ENCODE measurements at places on chromosomes 2 and 18.

GRCh38 chr2:212181646-212182045 is 357.0 kb downstream of the ERBB4 start:
- DNase-seq: no peak

DNA sequence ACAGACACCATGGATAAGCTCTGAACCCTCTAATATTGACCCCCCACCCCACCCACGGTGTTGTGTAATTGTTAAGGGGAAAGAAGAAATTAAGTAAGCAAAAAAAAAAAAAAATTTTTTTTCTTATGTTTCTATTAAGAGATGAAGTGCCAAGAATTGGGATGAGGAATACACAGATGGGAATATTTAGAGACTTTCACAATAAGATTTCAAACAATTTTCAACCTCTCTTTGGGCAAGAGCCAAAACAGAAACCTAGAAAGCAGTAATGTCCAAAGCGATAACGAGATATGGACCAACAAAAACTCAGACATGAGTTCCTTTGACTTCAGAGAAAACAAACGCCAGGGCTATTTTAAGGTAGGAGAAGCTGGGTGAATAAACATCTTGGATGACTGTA is 14.4 kb downstream of the PIEZO2 start:
- no peak for DNase-seq

GRCh38 chr18:623761-624620 is 27.2 kb downstream of the CLUL1 start:
- peak; percentile 35 for DNase-seq

DNA sequence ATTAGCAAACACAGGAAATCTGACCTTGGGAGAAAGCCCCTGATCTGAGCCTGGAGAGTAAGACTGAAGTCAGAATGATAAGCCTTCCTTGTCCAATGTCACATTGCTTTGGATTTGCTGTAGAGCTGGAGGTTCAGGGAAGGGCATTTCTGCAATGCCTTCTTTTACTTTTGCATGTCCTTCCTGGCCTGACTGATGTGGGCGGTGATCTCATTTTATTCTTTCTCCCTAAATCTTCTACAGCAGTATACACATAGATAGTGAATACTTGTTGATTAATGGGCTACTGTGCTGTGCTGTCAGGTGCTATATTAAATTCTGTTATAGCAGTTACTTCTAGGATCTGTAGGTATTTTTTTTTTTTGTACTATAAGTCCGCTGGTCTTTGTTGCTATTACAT is 62.6 kb downstream of the PLCL1 start:
- no peak for DNase-seq

- no peak for DNase-seq
Measured at GRCh38 chr2:238313289-238313990, 6.9 kb upstream of the TRAF3IP1 start.

- no peak for DNase-seq
Measured at GRCh38 chr2:231111987-231112386, 12.9 kb downstream of the HTR2B start.

DNA sequence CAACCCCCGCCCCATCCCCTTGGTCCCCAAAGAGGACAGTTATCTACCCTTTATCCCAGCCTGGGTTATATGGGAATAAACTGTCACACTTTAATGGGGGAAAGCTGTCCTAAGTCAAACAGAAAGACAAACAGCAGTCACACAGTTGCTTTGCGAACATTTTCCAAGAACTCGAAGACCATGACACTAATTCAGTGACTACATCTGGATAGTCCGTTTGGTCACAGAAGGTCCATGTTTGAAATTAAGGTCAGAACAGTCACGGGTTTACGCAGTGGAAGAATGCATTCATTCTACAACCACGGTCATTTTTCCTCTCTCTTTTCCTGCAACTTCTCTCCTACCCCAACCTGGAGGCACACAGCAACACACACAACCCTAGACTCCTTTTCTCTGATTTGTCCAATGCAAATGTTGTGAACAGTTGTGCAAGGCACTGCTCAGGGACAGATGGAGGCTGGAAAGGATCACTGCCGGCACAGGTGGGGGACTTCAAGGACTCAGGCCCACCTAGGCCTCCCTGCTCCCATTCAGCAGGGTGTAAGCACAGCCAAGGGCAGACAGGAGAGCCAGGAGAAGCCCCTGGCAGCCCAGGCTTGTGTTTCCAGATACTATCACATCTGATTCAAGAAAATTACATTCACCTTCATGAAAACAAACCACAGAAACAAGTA is 39.9 kb downstream of the ZNF516 start:
- DNase-seq: no peak

GRCh38 chr2:200321780-200322534 is 15.5 kb downstream of the SPATS2L start:
- DNase-seq: no peak

DNA sequence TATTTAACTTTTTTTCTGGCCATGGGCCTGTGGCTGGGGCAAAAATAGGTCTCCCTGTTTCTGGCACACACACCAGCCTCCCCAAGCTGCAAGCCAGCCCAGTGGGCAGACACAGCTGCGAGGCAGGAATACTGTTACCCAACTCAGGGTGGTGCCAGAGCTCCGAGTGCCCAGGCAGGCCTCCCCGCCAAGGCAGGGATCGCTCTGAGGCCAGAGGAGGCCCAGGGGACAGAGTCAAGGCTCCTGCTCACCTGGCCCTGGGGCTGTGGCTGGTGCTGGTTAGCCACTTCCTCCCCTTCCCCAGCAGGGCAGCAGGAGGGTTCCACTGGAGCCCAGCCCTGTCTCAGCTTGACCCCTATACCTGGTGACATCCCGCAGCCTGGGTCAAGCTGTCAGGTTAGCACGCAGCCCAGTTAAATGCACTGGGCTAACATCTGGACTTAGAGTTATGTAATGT is 67.1 kb upstream of the EPAS1 start:
- DNase-seq: no peak

DNA sequence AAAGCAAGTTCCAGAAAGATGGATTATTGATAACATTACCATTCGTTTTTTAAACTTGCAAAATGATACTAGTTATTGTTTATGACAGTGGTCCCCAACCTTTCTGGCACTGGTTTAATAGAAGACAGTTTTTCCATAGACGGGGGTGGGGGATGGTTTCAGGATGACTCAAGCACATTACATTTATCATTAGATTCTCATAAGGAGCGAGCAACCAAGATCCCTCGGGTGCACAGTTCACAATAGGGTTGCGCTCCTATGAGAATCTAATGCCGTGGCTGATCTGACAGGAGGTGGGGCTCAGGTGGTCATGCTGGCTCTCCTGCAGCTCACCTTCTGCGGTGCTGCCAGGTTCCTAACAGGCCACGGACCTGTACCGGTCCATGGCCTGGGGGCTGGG is 86.2 kb downstream of the BCL2 start:
- DNase-seq: no peak

GRCh38 chr2:9763356-9764152 is 79.7 kb upstream of the TAF1B start:
- DNase-seq: no peak

GRCh38 chr2:67039058-67039457 is 358.1 kb upstream of the ETAA1 start:
- no peak for DNase-seq

DNA sequence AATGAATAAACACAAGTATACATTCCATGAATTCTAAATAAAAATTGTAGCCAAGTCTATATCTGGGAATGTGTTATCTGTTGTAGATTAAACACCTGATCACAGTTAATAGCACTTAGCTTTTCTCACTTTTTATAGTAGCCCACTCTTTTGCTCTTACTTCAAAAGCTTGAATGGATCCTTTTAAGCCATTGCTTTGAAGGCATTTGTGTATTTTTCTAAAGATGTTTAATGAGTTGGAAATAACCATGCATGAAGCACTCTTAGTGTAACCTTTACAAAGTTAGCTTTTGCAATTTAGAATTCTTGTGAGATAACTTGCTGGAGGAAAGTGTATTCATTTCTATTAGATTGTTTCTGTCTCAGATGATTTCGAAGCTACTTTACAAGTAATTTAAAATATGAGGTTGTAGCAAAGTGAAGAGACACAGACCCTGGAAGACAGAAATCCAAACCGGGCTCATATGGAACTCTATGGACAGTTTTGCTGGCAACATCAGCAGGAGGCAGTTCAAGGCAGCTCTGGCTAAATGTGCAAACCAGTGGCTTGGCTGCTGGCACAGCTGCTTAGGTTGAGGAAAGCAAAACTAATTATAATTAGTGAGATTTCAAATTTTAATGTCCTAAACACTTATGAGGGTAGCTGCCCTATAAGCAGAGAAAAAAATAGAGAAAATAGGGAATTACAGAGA is 469.8 kb upstream of the ZEB2 start:
- no peak for DNase-seq

DNA sequence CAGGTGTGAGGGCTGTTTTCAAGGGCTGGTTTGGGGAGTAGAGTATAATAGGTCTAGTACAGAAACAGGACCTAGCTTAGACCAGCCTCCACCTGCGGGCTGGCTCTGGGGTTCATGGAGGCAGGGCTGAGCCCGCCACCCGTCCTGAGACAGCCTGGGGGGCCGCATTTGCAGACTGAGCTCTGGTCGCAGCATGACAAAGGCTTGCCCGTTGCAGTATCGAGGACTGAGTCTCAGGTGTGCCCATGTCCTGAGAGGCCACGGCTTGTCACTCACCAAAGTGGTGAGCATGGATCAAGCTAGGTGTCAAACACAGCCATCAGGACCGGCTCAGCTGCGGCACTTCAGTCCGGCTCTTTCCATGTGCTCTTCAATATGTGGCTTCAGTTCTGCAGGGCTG is 144.7 kb downstream of the KLHL29 start:
- DNase-seq: no peak

DNA sequence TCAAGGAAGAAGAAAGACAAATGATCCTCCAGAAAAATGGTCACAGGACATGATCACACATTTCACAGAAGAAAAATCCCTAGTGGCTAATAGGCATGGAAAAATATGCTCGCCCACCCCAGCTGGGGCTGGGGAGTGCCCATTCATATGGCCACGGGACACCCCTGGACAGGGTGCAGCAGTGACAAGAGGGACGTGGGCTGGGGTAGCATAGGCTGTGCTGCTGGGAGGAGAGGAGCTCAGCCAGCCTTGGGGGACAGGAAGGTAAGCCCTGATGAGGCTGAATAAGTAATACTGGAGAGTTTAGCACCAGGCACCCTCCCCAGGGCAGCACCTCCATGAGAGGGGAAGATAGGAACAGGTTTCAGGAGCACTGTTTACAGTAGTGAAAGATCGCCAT is 254.9 kb upstream of the HS6ST1 start:
- DNase-seq: no peak

DNA sequence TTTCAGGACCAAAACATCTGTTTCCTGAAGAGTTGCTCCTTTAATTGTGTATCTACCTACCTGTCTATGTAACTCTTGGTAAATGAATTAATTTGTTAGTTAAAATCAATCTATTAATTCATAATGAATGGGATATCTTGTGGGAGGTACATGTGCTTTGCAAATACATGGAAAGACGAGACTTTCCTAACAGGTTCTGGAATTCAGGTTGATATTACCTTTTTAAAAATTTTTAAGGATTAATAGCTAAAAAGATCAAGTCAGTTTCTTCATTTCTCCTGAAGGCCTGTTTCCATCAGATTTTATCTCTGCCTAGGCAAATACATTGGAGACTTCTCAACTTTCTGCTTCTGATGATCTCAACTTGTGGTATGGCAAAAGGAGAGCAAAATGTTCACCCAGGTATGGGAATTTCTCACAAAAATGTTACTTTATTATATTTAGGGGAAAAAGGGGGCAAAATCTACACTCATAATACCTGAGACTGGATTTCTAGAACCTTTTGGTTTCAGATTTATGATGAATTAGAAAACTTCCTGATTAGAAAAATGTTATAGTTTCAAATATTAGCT is 7.4 kb downstream of the TFPI start:
- no peak for DNase-seq

GRCh38 chr18:78734614-78734945 is 245.0 kb upstream of the SALL3 start:
- DNase-seq: no peak

DNA sequence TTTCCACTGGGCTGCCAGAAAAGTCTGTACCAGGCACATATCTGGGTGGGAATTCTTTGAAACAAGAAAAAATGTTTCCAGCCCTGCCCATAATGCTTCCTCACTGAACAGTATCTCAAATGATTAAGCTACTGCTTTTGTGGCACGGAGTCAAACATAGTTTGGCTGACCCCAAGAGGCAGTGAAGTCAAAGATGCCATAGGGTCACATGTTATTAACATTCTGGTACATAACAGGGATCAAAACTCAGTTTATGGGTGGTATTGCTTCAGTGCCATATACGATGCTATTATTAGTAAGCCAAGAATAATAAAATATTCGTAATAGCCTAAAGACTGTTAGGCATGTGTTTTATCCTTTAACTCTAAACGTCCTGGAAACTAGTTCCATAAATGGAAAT is 112.4 kb downstream of the FEZ2 start:
- DNase-seq: no peak

GRCh38 chr2:73110168-73111072 is 2.3 kb downstream of the RAB11FIP5 start:
- DNase-seq: no peak

DNA sequence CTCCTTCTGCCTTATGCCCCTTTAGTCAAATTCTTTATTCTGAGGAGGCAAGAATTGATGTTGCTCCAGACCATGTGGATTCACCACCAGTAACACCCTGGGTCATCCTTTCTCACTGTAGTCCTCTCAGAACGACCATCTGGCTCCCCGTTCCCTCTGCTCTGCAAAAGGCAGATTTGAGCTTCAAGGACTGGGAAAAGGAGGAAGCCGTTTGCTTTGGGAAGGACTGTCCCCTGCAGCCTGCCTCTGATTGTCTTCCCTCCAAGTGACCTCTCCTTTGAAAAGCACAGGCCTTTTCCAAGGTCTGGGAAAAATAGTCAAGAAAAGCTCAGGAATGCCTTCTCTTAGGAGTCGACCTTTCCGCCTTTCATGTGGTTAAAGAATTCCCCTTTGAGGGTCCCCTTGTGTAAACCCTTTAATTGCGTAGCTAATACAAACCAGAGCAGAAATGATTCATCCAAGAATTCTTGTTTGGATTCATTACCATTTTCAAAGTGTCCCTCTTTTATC is 130.1 kb upstream of the COPS8 start:
- no peak for DNase-seq

- DNase-seq: no peak
Measured at GRCh38 chr2:215808996-215809395, 204.4 kb downstream of the MREG start.

- no peak for DNase-seq
Measured at GRCh38 chr18:60191926-60192325, 180.6 kb downstream of the MC4R start.

GRCh38 chr2:106010818-106011355 is 183.2 kb downstream of the UXS1 start:
- no peak for DNase-seq

DNA sequence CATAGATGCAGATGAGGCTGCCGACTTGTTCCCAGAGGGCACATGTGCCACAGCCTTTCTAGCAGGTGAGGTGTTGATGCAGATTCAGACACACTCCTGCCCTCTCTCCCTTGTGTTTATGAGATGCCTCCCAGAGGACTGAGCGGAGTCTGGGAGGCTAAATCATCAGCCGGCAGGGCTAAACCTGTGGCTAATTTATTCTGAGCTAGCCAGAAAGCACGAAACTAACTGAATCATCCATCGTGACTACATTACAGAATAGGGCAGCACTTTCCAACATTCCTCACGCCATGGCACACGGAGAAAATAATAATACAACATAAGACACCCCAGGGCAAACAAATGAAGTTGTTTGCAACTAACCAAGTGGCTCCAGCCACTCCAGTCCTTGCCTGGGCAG is 101.7 kb upstream of the FZD7 start:
- no peak for DNase-seq
